ENCODE measurements at places on chromosomes 6 and 20.

DNA sequence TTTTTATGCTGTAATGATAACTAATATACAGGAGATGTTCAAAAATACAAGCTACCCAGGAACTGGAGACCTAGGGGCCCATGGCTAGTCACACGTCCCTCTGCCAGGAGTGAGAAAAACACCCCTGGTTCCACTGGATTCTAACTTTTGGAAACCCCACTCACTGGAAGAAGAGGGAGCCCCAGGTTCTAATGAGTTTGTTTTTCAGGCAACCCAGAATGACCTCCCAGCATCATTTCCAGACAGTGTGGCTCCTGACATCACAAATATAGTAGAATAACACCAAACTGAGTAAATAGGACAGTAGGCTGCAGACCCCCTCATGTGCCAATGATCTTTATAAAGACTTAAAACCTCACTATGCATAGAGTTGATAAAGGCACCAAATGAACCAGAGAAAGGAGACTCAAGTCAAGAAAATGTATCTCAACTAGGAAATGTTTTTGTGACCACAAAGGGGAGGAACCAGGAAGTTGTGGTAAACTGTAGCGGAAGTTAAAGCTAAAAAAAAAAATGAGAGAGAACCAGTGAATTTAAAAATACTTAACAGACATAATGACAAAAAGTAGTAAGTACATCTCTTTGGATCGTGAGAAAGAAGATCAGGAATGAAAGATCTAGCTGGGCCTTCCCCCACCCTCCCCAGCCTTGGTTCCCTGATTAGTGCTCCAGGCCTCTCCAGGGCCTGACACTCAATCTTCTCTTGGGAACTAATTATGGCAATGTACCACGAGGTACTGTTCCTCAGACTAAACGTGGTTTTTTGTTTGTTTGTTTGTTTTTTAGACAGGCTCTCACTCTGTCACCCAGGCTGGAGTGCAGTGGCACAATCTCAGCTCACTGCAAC, 19.8 kb downstream of the HLA-E start:
- DNase-seq = no peak

GRCh38 chr6:56346958-56347357, 99.6 kb upstream of the COL21A1 start:
- no peak for DNase-seq

DNA sequence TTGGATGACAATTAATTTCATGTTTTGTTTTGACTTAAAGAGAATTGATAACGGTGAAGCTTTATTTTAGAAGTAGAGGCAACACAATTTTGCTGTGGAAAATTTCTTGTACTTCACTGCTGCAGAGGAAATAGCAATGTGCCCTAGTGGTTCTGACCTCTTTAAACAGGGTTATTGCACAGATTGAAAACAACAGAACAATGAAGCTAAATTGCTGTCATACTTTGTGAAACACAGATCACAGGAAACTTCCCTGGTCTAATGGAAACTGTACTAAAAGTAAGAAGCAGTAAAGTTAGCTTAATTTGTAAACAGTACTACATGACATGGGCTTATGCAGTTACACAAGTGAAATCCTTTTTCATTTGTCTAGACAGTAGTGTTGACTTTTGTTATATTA, 31.3 kb downstream of the OR2A4 start:
- no peak for DNase-seq

- DNase-seq = no peak
These were observed 20.3 kb upstream of the LRRN4 start for GRCh38 chr20:6074145-6074561.

DNA sequence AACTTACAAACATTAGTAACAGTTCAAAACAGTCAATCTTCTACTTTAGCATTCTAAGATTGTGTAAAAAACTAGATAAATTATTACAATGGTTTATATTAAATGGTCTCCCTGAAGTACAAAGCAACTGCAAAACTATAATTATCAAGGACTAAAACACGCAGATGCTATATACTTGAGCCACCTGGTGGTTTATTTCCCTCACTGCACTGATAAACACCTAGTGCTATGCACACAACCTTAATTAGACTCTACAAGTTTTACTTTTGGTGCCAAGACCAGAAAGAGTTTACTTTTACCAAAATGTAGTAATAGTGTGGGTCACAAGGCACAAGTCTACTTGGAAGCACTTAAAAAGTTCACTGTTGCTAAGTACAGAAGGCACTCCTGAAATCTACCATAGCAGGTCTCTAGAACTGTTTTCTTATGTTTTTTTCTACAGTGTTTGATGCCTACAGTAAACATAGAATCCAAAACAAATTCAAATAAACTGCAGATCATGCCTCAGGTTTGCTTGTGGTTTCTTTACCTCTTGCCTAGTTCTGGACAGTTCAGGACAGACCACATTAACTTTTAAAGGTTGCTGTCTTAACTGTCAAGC, 49.2 kb downstream of the GMDS start:
- DNase-seq = no peak

GRCh38 chr20:33645072-33645358, 17.1 kb upstream of the C20orf144 start:
- DNase-seq = no peak

GRCh38 chr6:34373511-34373910, 19.0 kb downstream of the NUDT3 start:
- no peak for DNase-seq

- no peak for DNase-seq
These were observed 280.9 kb downstream of the PACRG start for GRCh38 chr6:163008626-163009025.

DNA sequence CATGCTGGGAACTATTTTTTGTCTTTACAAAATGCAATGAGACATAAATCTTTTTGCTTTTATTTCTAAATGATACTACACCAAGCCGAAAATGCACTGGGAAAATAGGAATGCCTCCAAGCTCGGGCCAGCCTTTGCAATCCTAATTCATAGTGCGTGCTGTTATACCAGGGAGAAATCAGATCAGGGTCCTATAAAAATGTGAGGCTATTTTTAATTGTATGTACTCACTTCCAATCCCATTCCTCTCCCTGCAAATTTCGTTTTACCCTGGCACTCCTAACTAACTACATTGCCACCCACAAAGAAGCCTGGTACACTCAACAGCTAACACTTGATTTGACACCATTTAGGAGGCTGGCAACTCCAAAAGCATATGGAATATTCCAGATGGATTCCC, 350.6 kb upstream of the ZFP64 start:
- no peak for DNase-seq
